ENCODE measurements at places on chromosomes 16 and 17.

DNA sequence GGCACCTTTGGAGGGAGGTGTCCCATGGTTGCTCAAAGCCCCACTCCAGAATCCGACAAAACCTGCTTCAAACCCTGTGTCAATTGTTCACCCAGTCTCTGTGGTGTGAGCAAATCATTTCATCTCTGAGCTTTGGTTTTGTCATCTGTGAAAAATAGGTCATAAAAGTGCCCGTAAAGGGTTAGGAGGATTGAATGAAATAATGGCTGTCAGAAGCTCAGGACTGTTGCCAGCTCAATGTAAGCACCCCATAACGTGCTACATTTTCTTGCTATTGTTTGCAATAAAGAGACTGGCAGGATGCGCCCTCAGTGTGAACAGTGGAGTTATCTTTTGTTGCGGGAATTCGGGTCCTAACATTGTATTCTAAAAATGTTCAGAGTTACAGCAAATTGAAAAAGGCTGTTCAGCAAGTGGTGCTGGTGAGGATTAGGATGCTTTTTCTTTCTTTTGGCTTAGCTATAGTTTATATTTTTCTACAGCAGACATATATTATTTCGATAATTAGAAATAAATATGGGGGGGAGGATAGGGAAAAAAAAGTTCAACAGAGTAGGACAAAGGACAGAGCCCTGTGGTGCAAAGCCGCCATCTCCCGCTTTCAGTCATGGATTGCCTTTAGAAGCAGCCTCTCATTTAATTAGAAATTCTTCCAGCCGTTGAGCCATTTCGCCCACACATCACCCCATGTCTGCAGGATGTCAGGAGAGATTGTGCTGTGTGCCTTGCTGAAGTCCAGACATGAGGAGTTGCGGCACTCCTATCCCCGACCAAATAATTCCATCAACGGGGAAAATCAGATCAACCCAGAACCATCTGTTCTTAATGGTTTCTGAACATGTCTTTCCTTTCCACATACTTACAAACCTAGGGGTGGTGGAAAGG, 20.9 kb upstream of the PYY start:
- DNase-seq, result no peak

DNA sequence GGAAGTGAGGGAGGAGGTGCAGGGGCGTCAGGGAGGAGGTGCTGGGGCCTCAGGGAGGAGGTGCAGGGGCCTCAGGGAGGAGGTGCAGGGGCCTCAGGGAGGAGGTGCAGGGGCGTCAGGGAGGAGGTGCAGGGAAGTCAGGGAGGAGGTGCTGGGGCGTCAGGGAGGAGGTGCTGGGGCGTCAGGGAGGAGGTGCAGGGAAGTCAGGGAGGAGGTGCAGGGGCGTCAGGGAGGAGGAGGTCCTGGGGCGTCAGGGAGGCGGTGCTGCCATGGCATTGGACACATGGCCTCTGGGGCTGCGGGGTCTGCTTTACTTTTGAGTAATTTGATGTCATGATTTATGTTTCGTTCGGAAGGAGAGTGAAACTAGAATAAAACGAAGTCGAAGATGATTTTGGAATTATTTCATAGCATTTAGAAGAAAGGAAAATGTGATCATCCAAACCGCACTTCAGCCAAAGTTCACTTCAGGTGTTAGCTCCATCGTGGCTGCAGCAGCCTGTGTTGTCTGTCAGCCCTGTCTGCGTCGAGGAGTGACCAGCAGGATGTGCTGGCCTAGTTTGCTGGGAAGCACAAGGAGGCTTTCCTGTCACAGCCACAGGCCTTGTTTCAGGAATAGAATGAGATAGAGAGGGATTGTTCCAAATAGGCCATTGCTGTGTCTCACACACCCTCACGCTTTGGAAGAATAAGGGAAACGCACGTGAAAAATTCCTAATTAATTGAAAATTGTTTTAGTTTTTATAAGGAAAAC, 42.8 kb downstream of the RAB11FIP3 start:
- DNase-seq, result no peak

- DNase-seq, result peak; percentile 61
These were observed 45.8 kb downstream of the VPS35L start for GRCh38 chr16:19601083-19601976.

DNA sequence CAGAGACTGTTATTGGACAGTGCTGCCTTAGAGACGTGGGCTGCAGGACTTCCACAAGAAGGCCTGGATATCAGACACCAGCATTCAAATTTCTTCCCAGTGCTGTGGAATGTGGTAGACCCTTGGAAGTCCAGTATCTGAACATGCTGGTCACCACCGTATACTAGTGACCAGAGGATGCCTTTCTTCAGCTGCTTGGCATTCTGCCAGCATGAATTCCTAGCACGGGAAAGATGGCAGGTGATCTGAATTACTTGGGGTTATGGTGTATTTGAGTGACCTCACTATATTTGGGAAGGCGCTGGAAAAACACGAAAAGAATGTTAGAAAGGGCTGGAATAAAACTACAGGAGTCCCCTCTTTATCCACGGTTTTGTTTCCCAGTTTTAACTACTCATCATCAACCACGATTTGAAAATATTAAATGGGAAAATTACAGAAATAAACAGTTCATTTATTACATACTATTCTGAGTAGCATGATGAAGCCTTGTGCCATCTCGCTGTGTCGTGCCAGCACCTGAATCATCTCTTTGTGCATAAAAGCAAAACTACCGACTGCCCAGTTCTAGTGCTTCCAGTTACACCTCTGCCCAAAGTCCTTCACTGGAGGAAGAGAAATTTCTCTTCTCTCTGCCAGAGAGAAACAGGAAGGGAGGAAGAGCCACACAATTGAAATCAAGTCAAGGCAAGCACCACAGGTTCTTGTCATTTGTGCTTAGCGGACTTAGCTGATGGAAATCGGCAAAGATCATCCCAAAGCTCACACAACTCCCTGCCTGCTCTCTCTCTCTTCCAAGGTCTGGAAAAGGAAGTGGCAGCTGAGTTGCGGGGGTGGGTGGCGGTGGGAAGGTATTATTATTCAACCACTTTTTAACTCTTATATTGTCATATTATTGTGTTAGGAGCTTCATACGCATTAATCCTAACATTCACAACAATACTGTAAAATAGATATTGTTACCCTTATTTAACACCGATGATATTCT, 1.4 kb upstream of the CHST4 start:
- no peak for DNase-seq

Measured in NCI-H1417 (cell line).